Hepatic stellate cell (primary cell): ENCODE measurements at places on chromosomes 11 and 22.

DNA sequence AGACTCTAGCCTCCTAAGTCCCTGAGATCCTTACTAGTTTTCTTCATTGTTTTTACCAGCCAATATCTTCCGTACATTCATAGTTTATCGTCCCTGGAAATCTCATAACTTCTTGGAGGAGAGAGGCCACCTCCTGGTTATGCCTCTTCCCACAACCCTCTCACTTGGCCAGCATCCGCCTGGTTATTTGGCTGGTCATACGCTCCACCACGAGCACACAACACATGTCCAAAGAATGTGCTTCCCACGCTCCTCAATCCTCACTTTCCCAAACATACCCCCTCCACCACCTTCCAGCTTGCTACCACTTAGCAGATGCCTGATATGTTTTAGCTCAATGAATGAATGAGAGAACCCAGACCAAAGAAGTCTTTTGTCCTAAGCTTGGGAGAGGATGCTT is 83.5 kb upstream of the EIF3D start:
- DNase-seq, result peak; percentile 14

- peak; percentile 48 for DNase-seq
These were observed 61.4 kb upstream of the PTPRJ start for GRCh38 chr11:47918882-47919495.

GRCh38 chr11:86440305-86440716 is 65.6 kb downstream of the CCDC81 start:
- peak; percentile 38 for DNase-seq

- DNase-seq, result no peak
These were observed 18.4 kb downstream of the ACO2 start for GRCh38 chr22:41487037-41487935.

- no peak for DNase-seq
These were observed 25.5 kb downstream of the OR10A6 start for GRCh38 chr11:7905549-7905948.

- DNase-seq, result no peak
These were observed 18.5 kb downstream of the RELT start for GRCh38 chr11:73394416-73395296.

- no peak for DNase-seq
These were observed 25.6 kb downstream of the MMP13 start for GRCh38 chr11:102929972-102930371.

DNA sequence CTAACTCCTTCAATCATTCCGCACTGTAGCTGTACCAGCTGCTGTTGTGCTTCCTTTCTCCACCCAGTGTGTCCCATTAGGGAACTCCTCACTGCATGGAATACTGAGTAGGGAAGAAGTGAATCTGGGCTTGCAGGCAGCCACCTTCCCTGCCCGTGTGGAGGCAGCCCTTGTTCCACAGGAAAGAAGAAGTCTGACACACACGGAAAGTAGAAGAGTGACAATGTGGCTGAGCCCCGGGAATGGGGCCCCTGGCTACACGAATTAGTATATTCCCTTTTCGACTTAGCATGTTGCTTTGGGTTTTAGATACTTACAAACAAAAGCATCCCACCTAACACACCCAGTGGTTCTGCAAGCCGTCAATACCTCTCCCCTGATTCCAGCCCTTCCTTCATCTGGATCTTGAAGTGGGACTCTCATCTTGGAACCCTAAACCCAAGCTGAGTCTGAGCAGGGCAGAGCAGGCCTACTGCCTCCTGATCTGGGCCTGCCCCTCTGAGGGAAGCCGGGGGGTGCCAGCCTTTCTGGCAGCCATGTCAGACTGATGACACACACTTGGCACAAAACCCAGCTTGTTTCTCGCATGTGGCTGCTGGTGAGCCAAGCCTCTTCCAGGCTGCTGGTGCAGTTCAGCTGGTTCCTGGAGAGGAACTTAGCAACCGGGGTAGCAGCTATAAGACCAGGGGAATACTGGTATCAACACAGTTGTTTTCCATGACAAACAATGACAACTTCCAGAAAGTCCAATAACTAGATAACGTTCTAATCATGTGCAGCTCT is 71.6 kb downstream of the C11orf58 start:
- DNase-seq, result no peak

- DNase-seq, result no peak
These were observed 75.2 kb upstream of the TOP3B start for GRCh38 chr22:22057617-22058378.

- peak; percentile 35 for DNase-seq
These were observed 374 bp downstream of the NLRP10 start for GRCh38 chr11:7964873-7965272.

DNA sequence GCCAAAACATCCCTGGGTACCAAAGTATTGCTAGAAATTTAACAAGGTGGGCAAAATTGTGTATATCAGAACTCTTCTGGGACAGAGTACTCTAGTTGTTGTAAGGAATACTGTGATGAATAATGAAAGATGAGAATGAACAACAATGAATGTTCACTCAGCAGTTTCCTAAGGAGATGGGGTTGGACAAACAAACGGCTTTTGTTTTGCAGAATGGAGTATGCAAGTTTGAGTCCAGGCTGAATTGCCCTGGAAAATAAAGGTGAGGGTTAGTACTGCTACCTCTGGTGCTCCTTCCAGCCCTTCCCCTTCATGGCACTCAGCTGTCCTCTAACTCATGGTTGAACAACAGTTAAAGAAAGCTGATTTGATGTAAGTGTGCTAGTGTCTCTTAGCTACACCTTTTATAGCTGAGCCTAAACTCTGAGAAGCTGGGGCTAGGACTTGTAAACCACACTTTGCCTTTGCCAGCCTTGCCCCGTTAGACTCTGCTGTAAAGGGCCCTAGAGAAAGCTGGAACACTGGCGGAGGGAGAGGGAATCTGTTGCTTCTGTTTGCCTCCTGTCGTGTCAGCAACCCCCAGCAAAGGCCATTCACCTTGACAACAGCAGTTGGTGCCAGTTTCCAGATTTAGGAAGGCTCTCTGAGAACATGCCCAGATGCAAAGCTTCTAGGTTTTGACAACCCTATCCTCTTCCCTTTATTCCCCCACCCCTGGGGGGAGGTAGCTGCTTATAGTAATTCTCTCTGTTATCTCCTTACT is 41.2 kb upstream of the POLD3 start:
- DNase-seq, result no peak

DNA sequence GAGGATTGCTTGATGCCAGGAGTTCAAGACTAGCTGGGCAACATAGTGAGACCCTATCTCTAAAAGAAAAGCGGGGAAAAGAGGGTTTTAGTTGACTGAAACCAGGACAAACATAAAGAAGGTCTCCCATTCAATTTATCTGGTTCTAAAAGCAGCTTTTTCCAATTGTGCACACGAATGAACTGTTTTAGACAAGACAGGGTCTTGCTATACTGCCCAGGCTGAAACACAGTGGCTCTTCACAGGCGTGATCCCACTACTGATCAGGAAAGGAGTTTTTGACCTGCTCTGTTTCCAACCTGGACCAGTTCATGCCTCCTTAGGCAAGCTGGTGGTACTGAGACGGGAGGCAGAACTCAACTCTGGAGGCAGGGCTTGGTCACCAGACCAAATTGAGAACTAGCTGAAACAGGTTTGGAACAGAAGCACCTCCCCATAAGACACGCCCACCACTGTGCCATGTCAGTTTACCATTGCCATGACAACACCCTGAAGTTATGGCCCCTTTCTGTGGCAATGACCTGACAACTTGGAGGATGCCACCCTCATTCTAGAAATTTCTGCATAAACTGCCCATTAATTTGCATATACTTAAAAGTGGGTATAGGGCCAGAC is 2.8 kb upstream of the NUCB2 start:
- no peak for DNase-seq

- DNase-seq, result peak; percentile 61
These were observed 47.2 kb downstream of the PIWIL3 start for GRCh38 chr22:24727218-24727851.

DNA sequence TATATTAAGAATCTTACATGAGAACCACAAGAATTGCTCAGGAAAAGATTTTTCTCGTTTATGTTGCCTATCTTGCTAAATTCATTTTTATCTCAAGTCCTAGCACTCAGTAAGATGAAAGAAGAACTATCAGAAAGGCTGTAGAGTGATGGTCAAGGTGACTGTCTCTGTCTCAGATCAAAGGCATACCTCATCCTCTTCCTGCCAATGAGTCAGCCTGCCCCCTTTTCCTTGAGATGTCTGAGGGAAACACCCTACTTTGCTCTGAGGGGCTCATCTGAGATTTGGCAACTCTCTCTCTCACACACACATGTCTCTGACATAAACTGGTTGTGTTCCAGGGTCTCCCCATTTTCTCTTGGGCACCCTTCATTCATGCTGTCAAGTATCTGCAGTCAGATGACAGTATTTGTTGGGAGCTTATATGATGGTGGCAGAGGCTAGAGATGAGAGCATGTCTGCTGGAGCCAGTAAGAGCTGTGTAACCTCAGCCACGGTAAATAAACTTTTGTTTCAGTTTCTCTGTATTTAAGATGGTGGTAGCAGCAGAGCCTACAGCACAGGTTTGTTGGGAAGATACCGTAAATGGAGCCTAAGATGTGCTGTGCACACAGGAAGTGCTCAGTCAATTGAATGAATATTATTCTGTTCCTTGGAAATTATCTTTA is 1.6 kb downstream of the MMP27 start:
- DNase-seq, result no peak

DNA sequence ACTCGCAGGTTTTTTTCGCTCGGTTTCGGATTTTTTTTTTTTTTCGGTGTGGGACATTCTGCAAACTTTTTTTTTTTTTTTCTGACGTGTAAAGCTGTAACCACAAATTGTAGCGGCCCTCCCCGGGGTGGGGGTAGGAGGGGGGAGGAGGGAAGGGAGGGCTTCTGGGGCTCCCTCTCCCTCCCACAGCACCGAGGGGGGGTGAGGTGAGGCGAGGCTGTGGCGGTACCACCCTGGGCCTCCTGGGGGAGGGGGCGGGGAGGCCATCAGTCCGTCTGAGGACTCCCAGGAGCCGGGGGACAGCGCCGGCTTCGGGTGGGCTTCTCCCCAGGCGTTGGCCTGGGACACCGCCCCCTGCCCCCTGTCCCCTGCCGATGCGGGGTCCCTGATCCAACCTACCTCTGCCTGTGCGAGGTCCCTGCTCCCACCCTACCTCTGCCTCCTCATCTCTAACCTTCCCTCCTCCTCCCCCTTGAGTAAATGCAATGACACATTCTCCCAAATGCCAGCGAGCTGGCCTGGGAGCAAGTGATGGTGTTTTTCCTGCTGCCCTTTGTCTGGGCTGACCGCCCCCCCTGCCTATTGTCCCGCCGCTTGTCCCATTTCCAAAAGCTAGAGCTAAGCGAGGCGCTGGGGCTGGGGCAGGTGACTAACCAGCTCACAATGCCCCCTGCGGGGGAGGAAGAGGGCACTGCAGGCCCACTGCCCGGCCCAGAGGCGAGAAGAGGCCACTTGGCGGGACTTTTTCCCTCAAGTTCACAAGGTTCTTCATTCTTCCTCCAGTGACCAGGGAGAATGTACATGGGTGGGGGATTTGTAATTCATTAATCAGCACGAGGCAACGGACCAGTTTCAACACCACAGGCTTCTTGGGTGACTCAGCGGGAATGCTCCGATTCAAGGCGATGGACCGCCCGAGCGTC is 511 bp upstream of the CLCF1 start:
- peak; percentile 94 for DNase-seq

- no peak for DNase-seq
These were observed 12.9 kb downstream of the USP28 start for GRCh38 chr11:113862435-113862834.

- no peak for DNase-seq
These were observed 581 bp upstream of the AP5B1 start for GRCh38 chr11:65781152-65781961.

DNA sequence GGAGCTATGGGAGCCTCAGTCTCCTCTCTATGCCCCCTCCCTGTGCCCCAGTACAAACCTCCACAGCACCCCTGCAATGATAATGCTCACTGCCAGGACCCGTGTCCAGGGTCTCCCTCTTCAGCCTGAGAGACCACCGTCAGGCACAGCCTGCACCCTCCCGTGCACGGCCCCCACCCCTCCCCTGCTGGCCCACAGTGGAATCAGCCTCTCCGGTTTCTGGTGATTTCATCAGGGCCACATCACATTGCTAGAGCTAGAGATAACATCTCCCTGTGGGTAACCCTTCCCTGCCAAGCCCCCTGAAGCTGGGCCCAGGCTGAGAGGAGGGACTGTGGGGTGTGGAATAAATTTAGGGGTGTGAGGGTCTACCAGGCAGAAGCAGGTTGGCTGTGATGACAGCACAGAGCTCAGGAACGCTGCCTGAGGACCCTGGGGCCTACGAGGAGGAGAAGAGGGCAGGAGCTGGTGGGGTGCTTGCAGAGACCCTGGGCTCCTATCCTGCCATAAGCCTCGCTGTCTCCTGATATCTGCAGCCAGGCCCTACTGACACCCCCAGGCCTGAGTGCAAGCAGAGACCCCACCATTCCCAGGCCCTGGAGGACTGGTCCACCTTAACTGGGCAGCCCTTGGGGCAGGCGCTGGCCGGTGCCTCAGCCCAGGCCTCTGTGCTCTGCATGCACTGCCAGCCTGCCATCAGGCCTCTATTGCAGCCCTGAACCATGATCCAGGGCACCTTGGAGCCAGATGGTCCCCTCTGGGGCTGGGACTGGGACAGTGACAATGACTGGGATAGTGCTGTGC is at the start of gene KLHDC7B:
Gene KLHDC7B, plus strand, starts transcription at position 378 of the 804 bp plus-strand sequence. Its CDS starts 345 bp downstream, at position 723.
- DNase-seq, result no peak

DNA sequence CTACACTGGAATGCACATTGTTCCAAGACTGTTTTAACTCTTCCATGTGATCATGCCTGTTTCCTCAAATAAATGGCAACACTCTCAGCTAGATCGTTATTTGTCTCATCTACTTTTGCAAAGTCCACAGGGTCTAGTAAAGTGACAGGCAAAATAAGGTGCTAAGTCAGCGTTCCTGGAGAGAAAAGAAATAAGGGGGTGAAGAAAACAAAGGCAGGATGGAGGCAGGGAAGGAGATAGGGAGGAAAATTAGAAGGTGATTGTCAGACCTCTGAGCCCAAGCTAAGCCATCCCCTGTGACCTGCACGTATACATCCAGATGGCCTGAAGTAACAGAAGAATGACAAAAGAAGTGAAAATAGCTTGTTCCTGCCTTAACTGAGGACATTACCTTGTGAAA is 132.1 kb downstream of the RAB38 start:
- no peak for DNase-seq

GRCh38 chr11:117230286-117230961 is 1.4 kb downstream of the PCSK7 start:
- DNase-seq, result no peak

DNA sequence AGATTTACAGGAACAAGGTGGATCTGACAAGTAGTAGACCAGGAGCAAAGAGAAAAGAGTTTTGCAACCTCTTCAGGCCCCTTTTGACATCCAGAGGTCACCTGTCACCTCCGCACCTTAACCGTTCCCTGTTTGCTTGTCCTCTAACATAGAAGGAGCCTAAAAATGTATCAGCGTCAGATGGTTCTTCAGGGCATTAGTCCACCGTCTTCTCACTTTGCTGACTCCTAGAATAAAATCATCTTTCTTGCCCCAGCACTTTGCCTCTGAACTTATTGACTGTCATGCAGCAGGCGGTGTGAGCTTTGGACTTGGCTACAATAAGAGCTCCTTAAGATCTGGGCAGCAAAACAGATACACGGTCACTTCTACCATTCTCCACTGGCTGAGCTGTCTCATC is 339.7 kb upstream of the B3GAT1 start:
- no peak for DNase-seq
